ENCODE measurements at places on chromosomes 7 and 10. TPM values are rescaled to one million over a fixed set of nuclear protein-coding genes. Genes with fewer than 3 reads are reported as not detected.

DNA sequence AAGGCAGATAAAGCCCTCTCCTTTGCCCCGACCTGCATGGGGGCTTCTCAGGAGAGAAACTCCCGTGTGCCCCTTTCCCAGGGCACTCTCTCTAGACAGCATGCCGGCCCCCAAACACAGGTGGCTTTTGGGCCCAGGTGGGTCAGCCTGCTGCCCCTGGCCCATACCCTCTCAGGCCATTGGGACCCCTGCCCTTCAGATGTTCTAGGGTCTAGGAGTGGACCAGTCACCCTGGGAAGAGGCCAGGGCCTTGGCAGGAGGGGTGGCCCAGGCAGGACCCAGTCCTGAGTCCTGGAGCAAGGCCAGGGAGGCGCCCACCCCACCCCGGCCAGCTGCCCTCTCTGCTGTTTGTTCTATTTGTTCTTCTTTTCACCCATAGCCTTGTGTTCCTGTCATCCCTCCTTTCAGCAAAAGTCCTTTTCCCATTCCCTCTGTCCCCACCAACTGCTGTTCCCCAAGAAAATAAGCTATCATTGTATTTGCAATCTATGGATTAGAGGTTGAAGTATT lies 9.3 kb upstream of the SEC24C start:
- DNase-seq: no peak

- no peak for DNase-seq
Observed at GRCh38 chr10:114902151-114902550, 35.8 kb upstream of the TRUB1 start.

DNA sequence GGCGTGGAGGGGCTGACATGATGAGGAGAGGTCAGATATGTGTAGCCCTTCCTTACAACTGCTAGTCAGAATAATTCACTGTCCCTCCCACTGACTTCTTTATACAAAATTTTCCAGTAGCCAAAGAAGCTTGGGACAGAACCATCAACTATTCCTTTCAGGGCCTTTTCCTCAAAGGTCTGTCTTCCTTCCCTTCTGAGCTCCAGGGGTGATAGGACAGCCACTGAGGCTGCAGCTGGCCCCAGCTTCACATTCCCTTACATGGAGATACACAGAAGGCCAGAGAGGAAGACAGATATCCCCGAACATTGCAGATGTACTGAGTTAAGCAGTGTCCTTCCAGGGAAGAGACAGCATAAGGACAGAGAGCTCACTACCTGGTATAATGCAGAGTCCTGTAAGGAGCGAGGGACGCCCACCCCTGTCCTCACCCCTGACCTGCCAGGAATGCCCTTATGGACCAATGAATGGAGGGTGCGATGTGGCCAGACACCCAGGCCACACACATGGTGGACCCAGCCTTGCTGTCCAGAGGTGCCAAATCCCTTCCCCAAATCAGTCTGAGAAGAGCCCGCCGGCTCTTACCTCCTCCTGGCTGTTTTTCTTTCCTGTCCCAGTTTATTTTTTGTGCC lies 754.7 kb downstream of the GRID1 start:
- DNase-seq: no peak

GRCh38 chr10:127983344-127984100 lies 76.6 kb downstream of the PTPRE start:
- DNase-seq: no peak

DNA sequence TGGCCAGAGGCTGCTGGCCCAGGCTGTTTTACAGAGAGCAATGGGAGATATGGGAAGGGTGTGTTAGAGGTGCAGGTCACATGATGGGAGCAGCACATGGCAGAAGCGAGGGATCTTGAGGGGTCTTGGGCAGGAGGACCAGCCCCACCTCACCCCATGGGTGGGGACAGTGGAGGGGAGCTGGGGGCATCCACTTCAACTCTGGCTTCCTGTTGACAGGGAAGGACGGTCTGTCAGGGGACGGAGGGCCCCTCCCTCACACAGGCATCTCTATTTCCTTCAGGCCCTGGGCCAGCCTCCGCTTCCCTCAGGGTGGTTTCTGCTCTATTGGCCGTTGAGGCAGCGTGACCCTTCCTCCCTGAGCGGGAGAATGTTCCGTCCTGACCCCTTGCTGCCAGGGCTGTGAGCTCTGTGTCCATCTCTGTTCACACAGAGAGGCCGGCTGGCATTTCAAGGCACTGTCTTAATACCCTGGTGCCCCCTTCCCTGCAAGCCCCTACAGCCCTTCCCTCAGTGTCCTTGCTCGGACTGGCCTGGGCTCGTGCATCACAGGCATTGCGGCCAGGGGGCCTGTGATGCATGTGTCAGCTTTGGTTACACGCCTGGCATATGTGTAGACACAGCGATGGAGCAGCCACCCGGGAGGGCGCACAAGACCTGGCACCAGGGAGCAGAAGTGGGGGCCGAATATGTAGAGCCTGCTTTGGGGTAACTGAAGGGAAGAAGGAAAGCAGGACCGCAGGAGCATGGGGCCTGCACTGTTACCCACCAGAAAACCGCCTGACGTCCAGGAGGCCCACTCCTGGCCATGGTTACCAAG lies 31.8 kb downstream of the RAMP3 start:
- no peak for DNase-seq

GRCh38 chr10:51188008-51188407 lies 113.7 kb downstream of the PRKG1 start:
- DNase-seq: no peak

GRCh38 chr7:157124690-157125089 lies 14.0 kb upstream of the UBE3C start:
- no peak for DNase-seq

DNA sequence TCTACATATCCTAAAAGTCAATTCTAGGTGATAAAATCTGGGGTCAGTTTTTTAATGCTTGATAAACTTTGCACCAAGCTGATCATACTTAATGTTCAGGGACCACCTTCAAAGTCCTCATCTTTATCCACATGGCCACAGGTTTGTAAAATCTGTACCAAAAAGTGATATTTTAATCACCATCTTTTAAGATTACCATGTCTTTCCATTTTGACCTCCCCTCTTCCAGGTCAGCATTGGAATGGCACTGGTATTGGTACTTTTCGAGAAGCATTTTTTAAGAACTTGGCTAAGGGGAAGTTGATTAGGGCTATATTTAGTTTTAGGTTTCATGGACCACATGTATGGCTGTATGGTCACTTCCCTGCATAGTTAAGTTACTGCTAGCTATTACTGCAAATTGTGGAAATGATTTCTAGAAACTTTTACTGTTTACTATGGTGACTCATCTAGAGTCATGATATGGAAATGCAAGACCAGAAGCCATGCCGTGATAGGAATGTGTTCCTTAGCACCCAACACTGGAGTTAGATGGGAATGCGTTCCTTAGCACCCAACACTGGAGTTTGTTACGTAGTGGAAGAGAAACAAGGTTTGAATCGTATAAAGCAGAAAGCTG lies 50.8 kb upstream of the ABLIM1 start:
- no peak for DNase-seq

- DNase-seq: no peak
Observed at GRCh38 chr7:85883-86515, 106.4 kb upstream of the FAM20C start.

DNA sequence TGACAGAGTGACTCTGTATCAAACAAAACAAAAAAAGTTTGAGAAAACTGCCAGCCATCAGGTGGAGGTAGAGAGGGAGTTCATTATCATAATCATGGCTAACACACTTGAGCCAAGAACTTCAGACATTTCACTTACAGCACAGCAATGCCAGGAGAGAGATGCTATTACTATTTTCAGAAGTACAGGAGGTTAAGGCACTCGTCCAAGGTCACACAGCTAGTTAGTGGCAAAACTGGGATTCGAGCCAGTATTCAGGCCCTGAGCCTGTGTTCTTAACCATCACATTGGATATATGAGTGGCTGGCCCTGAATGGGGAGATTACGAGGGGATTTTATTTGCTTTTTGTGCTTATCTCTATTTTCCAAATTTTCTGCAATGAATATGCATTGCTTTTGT lies 24.8 kb upstream of the UNC5B start:
- no peak for DNase-seq

- DNase-seq: no peak
Observed at GRCh38 chr7:2863461-2864066, 19.5 kb upstream of the GNA12 start.

DNA sequence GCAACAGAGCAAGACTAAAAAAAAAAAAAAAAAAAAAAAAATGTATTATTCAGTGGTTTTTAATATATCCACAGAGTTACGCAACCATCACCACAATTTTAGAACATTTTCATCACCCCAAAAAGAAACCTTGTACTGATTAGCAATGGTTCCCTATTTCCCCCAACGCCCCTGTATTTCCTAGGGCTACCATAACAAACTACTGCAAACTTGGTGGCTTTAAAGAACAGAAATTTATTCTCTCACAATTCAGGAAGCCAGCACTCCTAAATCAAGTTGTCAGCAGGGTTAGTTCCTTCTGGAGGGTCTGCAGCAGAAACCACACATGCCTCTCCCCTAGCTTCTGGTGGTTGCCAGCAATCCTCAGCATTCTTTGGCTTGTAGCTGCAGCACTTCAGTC lies 5.9 kb upstream of the NUP42 start:
- no peak for DNase-seq

GRCh38 chr7:98753989-98754479 lies 115.8 kb downstream of the TMEM130 start:
- DNase-seq: no peak

- DNase-seq: no peak
Observed at GRCh38 chr7:87129332-87129731, 22.9 kb upstream of the DMTF1 start.

DNA sequence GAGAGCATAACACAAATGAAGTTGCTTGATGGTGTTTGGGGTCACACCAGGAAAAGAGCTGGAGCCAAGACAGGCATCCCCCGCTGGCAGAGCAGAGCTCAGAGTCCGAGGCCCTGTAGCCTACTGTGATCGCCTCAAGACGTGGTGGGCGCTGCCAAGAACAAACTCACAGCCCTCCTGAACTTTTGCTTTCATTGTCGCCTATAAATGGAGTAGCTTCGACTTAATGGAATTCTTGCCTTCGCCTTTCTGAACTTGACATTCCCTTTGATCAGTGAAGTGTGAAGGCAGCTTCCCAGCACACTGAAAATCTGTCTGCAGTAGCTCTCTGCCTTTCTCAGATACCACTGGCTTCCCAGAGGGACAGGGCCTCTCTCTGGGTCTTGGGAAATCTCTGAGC lies 21.3 kb downstream of the CPXM2 start:
- no peak for DNase-seq

DNA sequence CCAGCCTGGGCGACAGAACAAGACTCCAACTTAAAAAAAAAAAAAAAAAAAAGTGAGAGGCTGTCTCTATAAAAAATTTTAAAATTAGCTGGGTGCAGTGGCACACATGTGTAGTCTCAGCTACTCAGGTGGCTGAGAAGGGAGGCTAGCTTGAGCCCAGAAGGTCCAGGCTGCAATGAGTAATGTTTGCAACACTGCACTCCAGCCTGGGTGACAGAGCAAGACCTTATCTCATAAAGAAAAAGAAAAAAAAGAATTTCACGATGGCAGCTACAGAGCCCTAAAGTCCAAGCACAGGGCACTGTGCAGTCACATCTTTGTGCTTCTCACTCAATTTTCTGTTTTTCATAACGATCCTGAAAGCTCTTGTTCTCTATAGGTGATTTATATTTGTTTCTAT lies 209.5 kb upstream of the KCTD7 start:
- no peak for DNase-seq

- DNase-seq: no peak
Observed at GRCh38 chr10:8238986-8239385, 184.5 kb downstream of the GATA3 start.

- no peak for DNase-seq
Observed at GRCh38 chr7:106538638-106539037, 122.3 kb downstream of the CCDC71L start.

- no peak for DNase-seq
Observed at GRCh38 chr10:15472008-15472407, 100.9 kb upstream of the FAM171A1 start.

GRCh38 chr7:87156709-87157108 lies 4.5 kb downstream of the DMTF1 start:
- DNase-seq: no peak

DNA sequence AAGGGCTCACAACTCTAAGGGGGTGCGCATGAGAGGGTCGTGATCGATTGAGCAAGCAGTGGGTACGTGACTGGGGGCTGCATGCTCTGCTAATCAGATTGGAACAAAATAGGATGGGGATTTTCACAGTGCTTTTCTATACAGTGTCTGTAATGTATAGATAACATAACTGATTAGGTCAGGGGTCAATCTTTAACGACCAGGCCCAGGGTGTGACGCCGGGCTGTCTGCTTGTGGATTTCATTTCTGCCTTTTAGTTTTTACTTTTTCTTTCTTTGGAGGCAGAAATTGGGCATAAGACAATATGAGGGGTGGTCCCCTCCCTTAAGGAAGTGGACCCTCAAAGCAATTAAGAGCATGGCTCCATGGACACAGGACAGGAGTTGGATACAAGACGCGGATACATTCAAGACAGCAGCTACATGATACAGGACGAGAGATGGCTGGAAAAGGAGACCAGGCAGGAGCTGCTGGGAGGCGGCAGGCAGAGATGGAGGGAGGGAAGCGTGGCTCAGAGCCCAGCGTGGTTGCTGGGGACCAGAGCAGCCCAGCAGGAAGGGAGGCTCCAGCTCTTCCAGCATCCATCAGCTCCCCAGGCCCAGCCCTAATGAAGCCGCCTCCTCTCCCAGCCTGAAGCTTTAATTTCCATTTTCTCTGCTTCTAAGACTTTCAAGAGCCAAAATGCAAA lies 31.6 kb downstream of the GSDME start:
- DNase-seq: no peak

DNA sequence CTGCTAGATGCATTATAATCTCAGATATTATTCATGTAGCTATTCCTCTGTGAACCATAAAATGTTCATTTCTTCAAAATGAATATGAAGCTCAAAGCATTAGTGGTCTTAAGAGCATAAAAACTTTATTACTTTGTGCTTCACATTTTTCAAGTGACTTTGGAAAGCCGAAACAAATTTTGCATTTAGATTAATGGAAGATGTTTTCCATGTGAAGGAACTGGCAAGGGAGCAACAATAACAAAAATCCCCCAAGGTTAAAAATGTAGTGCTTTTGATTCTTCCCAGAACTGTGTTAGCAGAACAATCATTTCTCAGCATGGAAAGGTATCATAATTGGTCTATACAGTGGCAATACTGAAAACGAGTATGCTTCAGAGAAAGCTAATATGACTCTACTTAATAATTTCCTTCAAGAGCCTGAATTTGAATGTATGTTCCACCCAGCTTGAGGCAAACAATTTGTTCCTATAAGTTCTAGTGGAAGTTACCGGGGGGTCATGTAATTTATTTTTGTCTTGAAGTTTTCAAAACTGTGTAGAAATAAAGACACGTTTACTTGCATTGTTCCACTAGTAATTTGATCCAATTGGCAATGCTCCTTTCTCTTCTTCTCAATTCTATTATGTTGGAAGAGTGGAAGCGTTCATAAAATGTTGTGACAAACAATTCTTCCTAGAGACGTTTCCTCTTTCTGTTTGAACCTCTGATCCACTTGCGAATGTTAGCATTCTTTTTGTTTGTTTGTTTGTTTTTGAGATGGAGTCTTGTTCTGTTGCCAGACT lies 665.4 kb downstream of the AUTS2 start:
- DNase-seq: no peak

GRCh38 chr10:6045314-6045848 lies 16.8 kb downstream of the IL2RA start:
- no peak for DNase-seq

The CACNA2D1 gene
- polyA plus RNA-seq: 131 TPM

The TEX36 gene
- polyA plus RNA-seq: not detected

The CUBN gene
- polyA plus RNA-seq: 3.7 TPM

The BAMBI gene
- polyA plus RNA-seq: 2.3 TPM

The ECHS1 gene
- 123 TPM for polyA plus RNA-seq

The VPS37D gene
- polyA plus RNA-seq: 2.8 TPM

The LIPK gene
- polyA plus RNA-seq: not detected

The VWA2 gene
- polyA plus RNA-seq: 0.48 TPM

The MDFIC gene
- polyA plus RNA-seq: 32.2 TPM

The NANOS1 gene
- polyA plus RNA-seq: 6.7 TPM

The CUZD1 gene
- 0.95 TPM for polyA plus RNA-seq

The LRRTM3 gene
- polyA plus RNA-seq: 2.2 TPM

The EN2 gene
- polyA plus RNA-seq: 0.71 TPM
